Non-pigmented ciliary epithelial cell (primary cell): ENCODE measurements at places on chromosomes 12 and 14.

DNA sequence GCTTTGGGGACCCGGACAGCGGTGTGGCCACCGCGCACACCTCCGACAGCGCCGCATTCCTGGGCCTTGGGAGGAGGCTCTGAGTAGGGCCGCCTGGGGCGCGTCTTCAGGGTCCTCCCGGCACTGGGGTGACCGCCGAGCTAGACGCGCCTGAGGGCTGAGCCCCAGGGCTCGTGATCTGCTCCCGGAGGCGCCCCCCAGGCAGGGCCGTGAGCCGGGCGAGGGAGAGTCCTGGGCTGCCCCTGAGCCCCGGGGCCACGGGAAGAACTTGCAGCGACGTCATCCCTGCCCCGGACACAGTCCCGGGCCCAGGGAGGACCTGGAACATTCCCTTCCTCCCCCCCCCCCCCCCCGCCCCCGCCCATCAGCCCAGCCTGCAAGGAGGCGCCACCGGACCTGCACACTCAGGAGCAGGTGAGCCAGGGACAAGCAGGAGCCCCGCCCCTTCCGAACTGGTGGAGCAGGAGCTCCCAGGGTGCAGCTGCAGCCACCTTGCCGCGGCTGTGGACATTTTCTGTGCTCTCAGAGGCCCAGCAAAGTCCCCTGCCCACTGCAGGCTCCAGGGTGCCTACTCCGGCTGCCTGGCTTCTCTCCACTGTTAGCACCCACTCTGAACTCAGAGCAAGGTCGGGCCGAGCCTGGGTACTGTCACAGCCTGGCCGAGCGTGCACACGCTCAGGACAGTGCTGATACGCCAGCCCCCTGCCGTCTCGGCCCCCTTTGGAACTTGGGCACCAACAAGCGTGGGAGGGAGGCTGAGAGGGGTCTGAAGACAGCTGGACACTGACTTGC, 50.7 kb downstream of the A2M start:
- no peak for DNase-seq

- no peak for DNase-seq
Observed at GRCh38 chr12:120738252-120739030, 12.8 kb downstream of the ACADS start.

DNA sequence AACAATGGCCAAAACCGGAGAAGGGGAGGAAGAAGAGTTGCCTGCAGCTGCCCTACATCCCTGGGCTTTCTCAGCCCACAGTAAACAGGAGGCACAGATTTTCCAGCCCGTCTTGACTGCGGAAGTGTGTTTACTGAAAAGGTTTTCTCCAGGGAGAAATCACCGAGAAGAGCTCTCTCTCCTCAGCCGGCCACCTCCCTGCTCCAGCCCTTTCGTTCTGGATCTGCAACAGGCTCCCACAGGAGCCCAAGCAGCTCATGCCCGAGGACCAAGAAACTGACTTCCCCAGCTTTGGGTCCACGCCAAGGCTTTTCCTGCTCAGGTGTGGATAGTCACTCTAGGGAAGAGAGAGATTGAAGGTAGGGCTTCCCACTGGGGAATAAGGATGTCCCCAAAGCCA, 61.7 kb downstream of the BCL11B start:
- no peak for DNase-seq

DNA sequence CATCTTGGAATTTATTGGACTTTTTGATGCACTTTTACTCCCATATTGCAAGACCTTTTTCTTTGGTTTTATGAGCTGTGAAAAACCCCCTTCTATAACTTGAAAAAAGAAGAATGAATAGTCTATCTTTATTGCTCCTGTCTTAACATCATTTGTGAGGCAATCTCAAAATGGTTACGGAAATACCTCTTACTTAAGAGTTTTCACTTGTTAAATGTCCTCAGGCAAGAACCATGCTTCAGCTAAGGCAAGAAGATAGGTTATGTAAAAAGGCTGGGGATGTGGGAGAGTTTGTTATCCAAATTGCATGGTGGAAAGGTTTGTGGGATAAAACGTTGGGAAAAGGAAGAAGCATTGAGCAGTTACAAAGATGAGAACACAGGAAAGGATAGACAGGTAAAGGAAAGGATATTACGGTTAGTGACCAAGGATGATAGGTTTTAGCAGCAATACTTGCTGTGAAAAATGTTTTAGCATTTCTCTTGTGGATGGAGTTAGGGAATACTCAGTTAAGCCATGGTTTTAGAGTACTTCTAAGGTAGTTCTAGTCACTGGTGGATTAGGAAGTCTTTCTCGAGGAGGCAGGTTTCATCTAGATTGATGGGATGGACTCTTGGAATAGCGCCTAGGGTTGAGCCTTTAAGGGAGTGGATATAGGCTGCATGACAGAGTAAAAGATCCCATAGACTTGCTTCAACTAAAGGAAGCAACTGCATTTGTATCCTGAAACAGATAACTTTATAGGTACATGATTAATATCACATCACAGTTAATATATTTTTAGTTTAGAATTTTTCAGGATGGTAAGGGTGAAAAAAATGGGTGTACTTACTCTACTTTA, 30.3 kb downstream of the MDM2 start:
- no peak for DNase-seq

DNA sequence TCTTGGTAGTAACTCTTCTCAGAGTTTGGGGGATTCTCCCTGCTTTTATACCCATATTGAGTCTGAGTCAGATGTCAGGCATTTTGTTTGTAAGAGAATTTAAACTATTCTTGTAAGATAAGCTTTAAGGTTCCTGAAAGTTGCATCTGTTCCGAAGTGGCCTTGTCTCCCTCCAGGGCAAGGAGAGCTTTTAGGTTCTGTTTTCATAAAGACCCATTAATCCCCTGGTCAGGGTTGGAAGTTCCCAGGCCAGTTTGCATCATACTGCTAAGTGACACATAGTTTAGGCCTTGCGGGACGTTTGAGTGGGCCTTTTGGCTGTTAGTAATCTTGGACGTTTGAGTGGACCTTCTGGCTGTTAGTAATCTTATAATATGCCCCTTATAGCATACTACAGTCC, 396.7 kb downstream of the NPAS3 start:
- DNase-seq: no peak
